ENCODE measurements at places on chromosomes 7 and 10.

GRCh38 chr10:62856021-62856420 is 39.9 kb upstream of the EGR2 start:
- DNase-seq = no peak

DNA sequence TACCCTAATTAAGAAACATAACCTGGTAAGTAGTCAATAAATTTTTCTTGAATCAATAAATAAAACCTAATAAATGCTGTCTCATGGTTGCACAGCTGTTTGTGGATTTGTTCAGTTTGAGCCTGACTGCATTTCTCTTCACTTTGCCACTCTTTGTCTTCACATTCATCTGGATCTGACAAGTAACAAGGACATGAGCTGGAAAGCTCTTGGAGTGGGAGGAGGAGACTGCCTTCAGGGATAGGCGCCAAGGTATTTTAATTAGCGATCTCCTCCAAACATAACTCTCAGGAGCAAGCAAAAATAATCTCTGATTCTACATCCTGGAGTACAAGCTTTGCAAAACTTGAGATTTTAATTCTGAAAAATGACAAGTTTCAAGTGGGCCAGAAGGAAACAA is 251.0 kb downstream of the BMPER start:
- no peak for DNase-seq

GRCh38 chr7:132609222-132609621 is 33.0 kb upstream of the PLXNA4 start:
- no peak for DNase-seq

- DNase-seq = peak; percentile 19
Observed at GRCh38 chr10:131797626-131798025, 103.2 kb upstream of the PPP2R2D start.

DNA sequence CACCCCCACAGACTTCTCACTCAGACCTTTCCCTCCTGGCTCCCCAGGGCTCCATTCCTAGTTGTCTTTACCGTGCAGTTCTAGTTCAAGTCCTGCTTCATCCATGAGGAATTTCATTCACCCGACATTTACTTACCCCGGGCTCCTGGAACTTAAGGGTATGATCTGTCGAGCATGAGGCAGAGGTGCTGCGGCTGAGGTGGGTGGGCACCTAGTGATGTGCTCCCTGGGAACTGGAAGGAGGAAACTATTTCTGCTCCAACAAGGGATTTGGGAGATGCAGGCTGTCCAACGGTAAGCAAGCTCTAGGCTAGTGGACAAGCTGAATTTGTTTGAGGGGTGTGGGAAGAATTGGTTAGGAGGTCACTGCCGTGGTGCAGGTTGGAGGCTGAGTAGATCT is 30.2 kb upstream of the AQP1 start:
- no peak for DNase-seq

All from activated effector memory CD4-positive, alpha-beta T cell treated with anti-CD3 and anti-CD28 coated beads, Interleukin-2, amount 50 U/mL, for 16 hours (primary cell).